Eye (tissue), 1 donor: ENCODE measurements at places on chromosomes 3 and 15.

- DNase-seq, result no peak
Observed at GRCh38 chr3:17979911-17980310, 237.5 kb upstream of the TBC1D5 start.

GRCh38 chr15:33722005-33722672 lies 246.2 kb upstream of the CHRM5 start:
- no peak for DNase-seq

DNA sequence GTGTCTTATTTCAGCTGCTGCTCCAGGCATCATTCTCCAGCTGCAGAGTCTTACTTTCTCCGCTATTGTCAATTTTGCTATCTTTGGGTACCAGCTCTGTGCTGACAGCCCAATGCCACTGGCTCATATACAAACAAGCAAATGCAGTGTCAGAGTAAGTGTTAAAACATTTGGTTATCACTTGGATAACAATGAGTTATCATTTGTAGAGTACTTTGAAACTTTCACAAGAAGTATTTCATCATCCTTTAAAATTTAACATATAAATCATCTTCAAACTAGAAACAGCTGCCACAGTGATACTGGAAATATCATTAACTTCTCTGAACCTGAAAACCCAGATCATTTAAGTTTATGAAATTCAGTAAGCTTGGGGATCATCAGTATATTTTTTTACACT lies 13.8 kb downstream of the TSPAN3 start:
- no peak for DNase-seq

- no peak for DNase-seq
Observed at GRCh38 chr15:67082007-67082536, 16.7 kb downstream of the SMAD3 start.

GRCh38 chr3:176867681-176868663 lies 329.3 kb downstream of the TBL1XR1 start:
- DNase-seq, result no peak

GRCh38 chr15:27983496-27983895 lies 115.6 kb downstream of the OCA2 start:
- no peak for DNase-seq

DNA sequence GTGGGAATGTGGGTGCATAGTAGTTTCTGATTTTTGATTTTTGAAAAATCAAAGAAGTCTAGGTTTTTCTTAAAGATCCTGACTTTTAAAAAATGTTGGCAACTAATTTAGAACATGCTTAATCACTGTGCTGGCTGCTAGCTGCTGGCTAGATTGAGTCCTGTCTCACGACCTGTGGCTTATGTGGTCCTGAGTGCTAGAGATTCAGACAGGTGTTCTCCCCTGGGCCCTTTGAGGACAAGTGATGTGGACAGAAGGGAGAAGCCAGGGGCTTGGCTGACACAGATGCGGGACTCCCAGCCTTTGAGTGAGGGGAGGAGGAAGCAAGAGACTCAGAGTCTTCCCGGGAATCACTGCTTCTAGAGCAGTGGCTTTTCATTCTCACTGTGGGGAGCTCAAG lies 47.5 kb downstream of the CORO2B start:
- DNase-seq, result no peak

DNA sequence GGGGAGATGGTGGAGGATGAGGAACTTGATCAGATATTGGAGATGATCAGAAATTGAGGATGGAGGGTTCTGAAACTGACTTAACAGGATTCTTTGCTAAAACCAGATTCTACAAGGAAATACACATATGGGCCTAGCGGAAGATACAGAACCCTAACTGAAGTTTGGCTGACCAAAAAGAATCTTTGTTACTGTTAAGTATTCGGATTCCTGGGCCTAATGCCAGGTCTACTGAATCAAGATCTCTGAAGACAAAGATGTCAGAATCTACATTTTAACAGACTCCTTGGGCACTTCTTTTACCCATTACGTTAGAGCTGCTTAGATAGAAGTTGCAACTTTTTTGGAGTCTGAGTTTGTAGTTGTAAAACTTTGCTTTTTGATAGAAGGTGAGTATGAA lies 137.7 kb downstream of the FNDC3B start:
- no peak for DNase-seq

GRCh38 chr3:155496206-155496605 lies 202.7 kb upstream of the STRIT1 start:
- no peak for DNase-seq

GRCh38 chr15:50506121-50506520 lies 40.3 kb downstream of the USP50 start:
- peak; percentile 49 for DNase-seq

GRCh38 chr3:166955201-166955939 lies 424.7 kb downstream of the ZBBX start:
- no peak for DNase-seq

GRCh38 chr3:12981306-12982275 lies 91.6 kb downstream of the IQSEC1 start:
- no peak for DNase-seq

DNA sequence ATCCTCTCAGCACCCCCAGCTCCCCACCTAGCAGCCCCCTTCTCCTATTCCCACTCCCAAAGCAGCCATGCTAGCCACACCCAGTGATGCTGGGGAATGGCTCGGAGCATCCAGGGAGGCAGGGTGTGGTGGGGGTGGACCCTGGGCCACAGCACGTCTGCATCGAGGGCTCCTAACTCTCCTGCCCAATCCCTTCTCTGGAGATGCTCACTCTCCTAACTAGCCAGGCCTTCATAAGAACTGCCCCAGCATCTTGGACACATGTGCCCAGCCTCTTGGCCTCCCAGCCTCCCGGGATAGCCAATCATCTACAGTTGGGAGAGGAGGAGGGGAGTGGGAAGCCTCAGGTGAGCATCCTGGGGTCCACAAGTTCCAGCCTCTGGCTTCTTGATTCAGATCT lies 2.7 kb downstream of the PCBP4 start:
- DNase-seq, result no peak

DNA sequence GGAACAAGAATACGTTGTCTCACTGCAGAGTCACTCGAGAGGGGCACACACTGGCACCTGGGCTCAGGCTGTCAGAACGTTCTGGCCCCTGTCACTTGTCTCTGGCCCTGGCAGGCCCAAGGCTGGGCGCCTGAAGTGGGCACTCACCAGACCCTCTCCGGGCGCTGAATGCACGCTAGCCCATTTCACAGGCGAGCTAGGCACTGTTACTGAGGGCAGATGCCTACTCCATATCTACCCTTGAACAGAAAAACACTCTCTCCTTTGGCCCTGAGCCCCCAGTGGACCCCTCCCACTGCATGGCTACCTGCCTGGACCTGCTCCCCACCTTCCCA lies 42.3 kb upstream of the IQSEC1 start:
- DNase-seq, result no peak
